ENCODE measurements at places on chromosomes 1 and 21.
A peak's percentile ranks its signal among the peaks of the same experiment; 100 is the strongest.

GRCh38 chr1:212519131-212519530, 86.4 kb downstream of the NENF start:
- no peak for DNase-seq

GRCh38 chr1:94413311-94413710, 4.9 kb upstream of the ABCD3 start:
- DNase-seq, result no peak

DNA sequence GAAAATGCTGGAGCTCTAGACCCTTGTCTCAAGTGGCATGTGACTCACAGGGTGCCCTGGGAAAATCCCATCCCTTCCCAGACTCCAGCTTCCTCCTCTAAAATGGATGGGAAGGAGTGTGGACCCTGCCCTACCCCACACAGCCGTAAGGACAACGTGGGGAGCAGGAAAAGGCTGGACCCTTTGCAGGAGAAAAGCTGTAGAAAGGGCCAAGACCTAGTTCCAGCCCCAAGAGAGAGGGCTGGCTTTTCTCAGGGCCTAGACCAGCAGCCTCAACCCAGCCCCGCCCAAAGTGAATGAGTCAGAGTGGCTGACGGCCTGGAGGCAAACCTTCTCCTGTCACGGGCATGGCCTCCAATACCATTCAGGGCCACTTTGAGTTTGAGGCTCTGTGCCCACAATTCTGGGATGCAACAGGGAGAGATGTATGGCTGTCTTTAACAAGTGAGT, 1.1 kb downstream of the LAMB3 start:
- DNase-seq, result peak; percentile 93

- DNase-seq, result no peak
Observed at GRCh38 chr1:100456880-100457279, 81.1 kb upstream of the GPR88 start.

DNA sequence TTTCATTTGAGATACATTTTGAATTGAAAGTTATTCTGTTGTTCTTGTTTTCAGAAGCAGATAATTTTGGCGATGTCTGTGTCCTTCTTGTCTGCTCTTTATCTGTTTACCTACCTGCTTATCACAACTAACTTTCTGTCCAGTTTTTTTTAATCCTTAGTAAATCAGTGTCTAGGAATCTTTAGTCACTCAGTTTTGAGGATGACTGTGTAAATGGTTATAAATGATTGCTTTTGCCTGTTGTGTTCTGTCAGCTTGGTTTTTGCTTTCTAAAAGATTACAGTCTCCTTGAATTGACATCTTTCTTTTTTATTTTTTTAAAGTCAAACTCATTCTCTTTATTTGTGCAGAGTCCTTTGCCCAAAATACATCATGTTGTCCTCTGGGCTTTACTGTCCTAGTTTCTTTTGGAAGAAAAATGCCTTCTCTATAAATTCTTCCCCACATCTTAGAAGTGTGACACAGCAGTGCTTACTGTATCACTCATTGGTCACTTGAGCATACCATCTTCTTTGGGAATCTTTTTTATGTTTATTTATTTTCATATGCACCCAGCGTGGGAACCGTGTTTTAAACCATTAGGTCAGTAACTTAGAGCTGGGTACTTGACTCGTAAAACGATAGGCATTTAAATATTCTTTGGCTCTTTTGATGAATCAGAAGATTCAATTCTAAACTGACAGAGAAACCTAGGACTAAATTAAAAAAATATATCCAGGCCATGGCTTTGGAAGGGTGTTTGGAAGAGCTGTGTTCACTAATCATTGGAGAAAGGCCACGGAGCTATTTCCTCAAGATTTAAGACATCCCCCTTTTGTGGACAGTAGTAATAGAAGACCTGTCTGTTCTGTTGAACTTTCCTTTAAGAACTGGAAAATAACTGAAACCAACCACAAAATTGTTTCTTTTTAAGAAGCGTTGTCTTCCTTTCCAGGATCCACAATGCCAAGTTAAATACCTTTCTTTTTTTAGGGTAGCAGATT, 20.9 kb downstream of the LAMC1 start:
- peak; percentile 44 for DNase-seq

GRCh38 chr1:67535474-67535873, 105.3 kb upstream of the SERBP1 start:
- DNase-seq, result peak; percentile 87

DNA sequence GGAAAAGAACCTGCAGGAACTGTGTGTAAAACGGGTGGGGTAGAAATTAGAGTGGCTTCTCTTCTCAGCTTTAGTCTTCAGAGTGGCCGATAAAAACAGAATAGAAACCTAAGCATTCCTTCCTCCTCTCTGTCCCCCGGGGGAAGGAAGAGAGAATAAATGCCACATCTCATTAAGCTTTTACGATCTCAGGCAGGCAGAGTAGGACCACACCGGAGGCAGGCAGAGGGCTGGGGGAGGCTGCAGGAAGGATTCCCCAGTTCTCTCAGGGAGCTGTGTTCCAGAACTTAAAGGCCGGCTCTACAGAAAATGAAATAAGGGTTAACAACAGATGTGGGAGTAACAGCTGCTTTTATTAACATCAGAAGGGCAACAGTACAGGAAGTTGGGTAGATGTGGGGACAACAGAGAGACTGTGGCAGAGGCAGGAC, 24.5 kb upstream of the MEF2D start:
- no peak for DNase-seq

GRCh38 chr21:15058854-15059263, 5.9 kb downstream of the NRIP1 start:
- DNase-seq, result peak; percentile 39

DNA sequence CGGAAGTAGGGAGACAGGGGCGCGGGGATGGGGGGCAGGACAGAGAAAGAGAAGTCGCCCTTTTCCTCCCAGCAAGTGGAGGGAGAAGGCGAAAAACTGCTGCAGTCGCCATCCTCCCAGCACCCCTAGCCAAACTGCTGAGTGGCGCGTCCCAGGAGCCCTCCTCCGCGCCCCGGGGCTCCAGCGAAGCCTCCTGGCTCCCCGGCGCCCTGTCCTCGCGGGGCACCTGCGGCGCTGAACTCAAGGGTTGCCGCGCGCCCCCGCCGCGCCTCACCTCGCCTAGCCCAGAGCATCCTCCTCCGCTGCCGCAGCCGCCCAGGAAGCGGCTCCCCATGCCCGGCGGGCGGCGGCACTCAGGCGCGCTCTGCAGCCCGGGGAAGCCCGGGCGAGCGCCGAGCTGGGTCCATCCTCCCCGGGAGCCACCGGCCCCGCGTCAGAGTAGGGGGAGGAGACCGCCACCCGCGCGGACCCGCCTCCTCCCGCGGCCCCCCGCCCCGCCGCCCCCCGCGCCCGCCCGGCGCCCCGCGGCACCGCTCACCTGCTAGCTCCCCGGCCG, at the start of gene DAB1:
TSS of gene DAB1 (minus strand) at position 405 of the 556 bp plus-strand sequence. CDS start 133,030 bp downstream, outside the sequence.
- peak; percentile 62 for DNase-seq

DNA sequence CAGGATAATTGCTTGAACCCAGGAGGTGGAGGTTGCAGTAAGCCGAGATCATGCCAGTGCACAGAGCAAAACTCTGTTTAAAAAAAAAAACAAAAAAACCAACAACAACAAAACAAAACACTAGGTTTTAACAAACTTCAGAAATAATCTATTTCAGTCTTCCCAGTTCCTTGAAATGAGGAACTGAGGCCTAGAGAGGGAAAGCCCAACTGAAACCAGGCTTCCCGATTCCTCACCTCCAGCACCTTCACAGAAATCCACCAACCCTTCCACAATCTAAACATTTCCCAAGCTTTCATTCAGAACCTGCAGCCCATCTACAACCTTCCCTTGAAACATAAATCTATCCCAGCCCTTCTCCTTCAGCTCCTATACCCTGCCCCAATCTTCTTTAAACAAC, 612 bp upstream of the CD52 start:
- no peak for DNase-seq

DNA sequence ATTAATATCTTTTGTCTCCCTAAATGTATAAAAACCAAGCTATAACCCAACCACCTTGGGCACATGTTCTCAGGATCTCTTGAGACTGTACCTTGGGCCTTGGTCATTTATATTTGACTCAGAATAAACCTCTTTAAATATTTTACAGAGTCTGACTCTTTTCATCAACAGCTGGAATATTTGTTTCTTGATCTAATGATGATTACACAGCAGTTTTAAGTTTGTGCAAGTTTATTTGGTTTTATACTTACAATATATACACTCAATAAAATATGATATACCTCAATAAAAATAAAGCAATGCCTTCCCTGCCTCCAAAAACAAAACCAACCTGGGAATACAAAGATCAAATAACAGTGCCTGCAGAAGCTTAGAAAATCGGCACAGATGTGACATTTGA, 22.0 kb downstream of the LEPR start:
- no peak for DNase-seq
